ENCODE measurements at places on chromosomes 16 and 17.
A peak's percentile ranks its signal among the peaks of the same experiment; 100 is the strongest.

DNA sequence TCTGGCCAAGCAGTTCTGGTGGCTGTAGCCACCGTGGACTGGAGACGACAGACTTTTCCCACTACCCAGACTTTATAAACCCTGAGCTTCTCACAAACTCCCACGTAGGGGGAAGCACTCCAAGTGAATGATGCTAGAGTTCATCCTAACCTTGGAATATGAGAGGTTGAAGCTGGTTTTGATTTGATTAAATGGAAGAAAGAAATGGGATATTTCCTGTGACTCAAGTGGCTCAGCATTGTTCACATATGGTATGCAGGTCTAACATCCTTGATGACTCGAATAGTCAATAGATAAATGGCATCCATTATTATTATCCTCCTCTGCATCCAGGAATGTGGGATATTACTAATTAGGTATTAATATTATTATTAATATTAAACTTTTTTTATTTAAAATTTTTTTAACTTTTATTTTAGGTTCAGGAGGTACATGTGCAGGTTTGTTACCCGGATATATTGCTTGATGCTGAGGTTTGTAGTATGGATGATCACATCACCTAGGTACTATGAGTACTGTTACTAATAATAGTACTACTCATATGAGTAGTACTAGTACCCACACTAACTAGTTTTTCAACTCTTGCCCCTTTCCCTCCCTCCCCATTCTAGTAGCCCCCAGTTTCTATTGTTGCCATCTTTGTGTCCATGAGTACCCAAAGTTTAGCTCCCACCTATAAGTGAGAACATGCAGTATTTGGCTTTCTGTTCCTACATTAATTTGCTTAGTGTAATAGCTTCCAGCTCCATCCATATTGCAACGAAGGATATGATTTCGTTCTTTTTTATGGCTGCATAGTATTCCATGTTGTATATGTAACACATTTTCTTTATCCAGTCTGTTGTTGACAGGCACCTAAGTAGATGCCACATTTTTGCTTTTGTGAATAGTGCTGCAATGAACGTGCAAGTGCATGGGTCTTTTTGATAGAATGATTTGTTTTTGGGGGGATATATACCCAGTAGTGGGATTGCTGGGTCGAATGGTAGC, 22.9 kb downstream of the PIK3R6 start:
- H3K4me3 ChIP-seq, result no peak overlapping the region
- no peak overlapping the region for H3K27ac ChIP-seq
- no peaks in the 10 kb centered on the region for H3K4me1 ChIP-seq

DNA sequence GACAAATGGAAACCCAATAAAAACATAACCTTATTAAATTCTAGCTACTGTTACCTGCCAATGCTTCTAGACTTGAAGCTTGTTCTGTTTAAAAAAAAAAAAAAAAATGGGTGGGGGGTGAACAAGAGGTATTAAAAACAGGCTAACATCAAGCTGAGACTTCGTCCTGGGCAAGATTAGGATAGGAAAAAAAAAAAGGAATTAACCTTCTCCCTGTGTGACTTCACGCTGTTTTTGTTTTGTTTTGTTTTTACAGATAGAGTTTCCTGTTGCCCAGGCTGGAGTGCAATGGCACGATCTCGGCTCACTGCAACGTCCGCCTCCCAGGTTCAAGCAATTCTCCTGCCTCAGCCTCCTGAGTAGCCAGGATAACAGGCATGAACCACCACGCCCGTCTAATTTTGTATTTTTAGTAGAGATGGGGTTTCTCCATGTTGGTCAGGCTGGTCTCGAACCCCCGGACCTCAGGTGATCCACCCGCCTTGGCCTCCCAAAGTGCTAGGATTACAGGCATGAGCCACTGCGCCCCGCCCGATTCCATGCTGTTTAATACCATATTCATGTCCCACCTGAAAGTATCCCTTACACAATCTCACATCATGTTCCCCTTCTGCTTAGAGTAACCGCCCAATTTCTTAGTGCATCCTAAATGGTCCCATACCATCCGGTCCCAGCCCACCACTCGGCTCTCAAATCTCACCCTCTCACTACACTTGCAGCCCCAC, 2.2 kb downstream of the USP31 start:
- no peaks in the 10 kb centered on the region for H3K36me3 ChIP-seq
- peak overlapping the region; percentile 76 for H3K4me3 ChIP-seq
- peaks cover 13% of the 10 kb centered on the region for H3K4me1 ChIP-seq
- no peaks in the 10 kb centered on the region for H3K27me3 ChIP-seq
- no peak for DNase-seq

DNA sequence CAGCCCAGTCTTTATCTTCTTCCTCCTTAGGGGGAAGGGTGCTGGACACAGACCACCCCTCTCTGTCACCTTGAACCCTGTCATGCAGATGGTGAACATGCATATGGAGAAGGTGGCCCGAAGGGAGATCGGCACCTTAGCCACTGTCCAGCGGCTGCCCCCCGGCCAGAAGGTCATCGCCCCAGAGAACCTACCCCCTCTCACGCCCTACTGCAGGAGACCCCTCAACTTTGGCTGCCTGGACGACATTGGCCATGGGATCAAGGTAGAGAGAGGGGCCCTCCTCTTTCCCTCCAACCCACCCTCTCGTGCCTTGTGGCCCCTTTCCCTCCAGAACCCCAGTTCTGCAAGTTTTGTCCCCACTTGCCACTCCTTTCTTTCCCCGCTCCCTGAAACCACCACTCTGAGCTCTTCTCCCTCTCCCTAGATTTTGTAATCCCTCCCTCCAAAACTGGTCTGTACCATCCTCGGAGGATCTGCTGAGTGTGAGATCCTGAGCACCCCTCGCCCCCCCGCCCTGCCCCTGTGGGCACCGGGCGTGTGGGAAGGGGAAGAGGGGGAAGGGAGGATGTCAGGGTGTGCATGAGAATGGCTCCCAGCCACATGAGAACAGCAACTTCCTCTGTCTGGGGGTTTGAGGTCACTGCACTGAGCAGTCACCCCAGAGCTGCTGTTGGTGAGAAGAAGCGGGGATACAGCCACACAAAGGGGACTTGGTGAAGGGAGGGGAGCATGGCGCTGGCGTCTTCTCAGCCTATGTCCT, 7.3 kb downstream of the ABI3 start:
- H3K27ac ChIP-seq, result peak overlapping the region; percentile 67
- H3K36me3 ChIP-seq, result peaks cover 8% of the 10 kb centered on the region
- DNase-seq, result peak; percentile 87
- no peak overlapping the region for H3K4me3 ChIP-seq
- H3K4me1 ChIP-seq, result peaks cover 4% of the 10 kb centered on the region

DNA sequence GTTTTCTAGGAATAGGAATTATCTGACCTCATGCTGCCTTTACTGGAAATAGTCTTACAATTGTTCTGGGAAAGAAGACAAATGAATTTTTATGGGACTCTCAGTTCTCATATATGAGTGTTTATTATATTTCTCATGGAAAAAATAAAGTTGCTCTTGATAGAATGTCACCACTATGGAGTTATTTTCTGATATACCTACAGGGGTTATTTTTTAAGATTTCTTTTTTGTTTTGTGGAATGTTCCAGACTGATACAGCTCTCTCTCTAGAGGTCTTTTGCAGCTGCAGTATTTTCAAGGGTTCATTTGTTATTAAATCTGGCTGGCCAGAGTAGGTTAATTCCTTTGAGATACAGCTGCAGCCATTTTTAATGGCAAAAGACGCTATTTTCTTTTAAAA, 100.7 kb downstream of the ABCA8 start:
- no peaks in the 10 kb centered on the region for H3K27me3 ChIP-seq
- H3K4me1 ChIP-seq, result no peaks in the 10 kb centered on the region
- DNase-seq, result no peak
- H3K36me3 ChIP-seq, result no peaks in the 10 kb centered on the region

GRCh38 chr16:4578961-4579530, 22.9 kb downstream of the C16orf96 start:
- no peaks in the 10 kb centered on the region for H3K36me3 ChIP-seq
- H3K4me1 ChIP-seq, result no peaks in the 10 kb centered on the region
- H3K27me3 ChIP-seq, result no peaks in the 10 kb centered on the region
- no peak for DNase-seq
- no peak overlapping the region for H3K4me3 ChIP-seq

- peak overlapping the region; percentile 13 for H3K27ac ChIP-seq
- H3K4me3 ChIP-seq, result no peak overlapping the region
- no peaks in the 10 kb centered on the region for H3K36me3 ChIP-seq
These were observed 21.2 kb downstream of the AKAP1 start for GRCh38 chr17:57106107-57106835.

DNA sequence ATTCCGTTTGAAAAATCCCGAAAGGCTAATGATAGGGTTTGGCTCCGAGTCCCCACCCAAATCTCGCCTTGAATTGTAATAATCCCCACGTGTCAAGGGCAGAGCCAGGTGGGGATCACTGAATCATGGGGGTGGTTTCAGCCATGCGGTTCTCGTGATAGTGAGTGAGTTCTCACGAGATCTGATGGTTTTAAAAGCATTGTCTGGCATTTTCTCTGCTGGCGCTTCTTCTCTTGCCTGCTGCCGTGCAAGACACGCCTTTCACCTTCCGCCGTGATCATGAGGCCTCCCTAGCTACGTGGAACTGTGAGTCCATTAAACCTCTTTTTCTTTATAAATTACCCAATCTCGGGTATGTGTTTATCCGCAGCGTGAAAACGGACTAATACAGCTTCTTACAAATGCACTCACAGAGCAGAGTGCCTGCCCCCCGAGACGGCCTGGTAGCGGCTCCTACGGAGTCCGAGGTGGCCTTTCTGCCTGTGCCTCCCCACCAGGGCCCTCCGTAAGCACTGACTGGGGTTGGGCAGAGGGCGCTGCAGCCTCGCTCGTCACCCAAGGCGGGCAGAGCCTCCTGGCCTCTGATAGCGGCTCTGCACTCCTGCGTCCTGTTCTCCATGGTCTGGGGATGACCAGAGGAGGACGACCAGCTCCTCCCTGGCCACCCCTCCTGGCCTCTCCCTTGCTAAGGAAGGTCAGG, 131.7 kb downstream of the FOXL1 start:
- no peak overlapping the region for H3K4me3 ChIP-seq
- H3K27ac ChIP-seq, result no peak overlapping the region
- no peak for DNase-seq
- H3K4me1 ChIP-seq, result no peaks in the 10 kb centered on the region
- no peaks in the 10 kb centered on the region for H3K27me3 ChIP-seq

DNA sequence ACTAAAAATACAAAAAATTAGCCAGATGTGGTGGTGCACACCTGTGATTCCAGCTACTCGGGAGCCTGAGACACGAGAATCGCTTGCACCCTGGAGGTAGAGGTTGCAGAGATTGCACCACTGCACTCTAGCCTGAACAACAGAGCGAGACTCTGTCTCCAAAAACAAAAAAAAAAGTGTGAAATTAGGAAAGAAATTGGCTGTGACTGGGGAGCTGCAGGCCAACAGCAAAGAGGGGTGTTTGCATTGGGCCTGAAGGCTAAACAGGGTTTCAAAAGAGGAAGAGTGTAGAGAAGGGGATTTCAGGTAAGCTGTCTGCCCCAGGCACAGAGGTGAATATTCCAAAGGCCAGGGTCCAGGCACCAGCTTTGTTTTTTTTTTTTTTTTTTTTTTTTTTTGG, 9.4 kb downstream of the BMERB1 start:
- H3K36me3 ChIP-seq, result no peaks in the 10 kb centered on the region
- no peak for DNase-seq
- no peak overlapping the region for H3K4me3 ChIP-seq
- no peaks in the 10 kb centered on the region for H3K27me3 ChIP-seq

DNA sequence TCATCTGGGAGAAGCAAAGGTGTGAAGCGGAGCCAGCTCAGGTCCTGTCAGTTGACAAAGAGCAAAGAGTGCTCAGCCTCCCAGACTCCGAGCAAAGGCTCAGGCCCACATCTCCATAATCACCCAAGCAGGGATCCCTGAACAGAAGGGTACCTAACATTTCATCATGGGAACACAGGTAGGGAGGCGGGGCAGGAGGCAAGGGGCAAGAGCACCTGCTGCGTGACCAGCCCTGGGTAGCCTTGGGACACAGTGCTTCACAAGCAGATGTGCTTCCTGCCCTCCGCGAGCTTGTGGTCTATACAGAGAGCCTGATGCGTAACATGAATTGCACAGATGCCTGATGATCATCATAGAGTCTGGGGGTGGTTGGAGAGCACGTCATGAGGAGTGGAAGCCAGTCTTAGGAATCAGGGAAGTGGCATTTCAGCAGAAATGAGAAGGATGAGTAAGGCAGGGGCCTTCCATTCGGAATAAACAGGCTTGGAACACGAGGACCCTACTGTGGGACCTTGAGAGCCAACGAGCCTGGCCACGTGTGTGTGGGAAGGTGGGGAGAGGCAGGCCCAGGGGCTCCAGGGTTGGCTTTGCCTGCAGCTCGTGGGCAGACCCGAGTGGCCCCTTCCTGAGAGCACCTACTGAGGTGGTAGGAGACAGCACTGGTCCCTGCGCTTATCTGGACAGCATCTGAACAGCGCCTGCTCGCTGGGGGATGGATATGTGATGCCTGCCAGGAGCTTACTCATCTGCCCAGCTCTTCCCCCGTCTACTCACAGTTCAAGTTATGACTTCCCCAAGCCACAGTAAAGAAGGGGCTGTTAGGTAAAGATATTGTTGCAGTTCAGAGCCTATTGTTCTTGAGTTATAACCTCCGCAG, 125.8 kb downstream of the CCDC182 start:
- no peaks in the 10 kb centered on the region for H3K36me3 ChIP-seq
- H3K27ac ChIP-seq, result no peak overlapping the region
- no peaks in the 10 kb centered on the region for H3K27me3 ChIP-seq
- DNase-seq, result no peak

GRCh38 chr17:1365445-1366039, 34.5 kb downstream of the YWHAE start:
- H3K36me3 ChIP-seq, result no peaks in the 10 kb centered on the region
- H3K27ac ChIP-seq, result no peak overlapping the region
- peak; percentile 82 for DNase-seq
- peaks cover 41% of the 10 kb centered on the region for H3K4me1 ChIP-seq
- H3K4me3 ChIP-seq, result no peak overlapping the region
- no peaks in the 10 kb centered on the region for H3K27me3 ChIP-seq

All from left lung (tissue), 14 donors.